ENCODE measurements at places on chromosomes 12 and 14. TPM values are rescaled to one million over a fixed set of nuclear protein-coding genes. Genes with fewer than 3 reads are reported as not detected.

DNA sequence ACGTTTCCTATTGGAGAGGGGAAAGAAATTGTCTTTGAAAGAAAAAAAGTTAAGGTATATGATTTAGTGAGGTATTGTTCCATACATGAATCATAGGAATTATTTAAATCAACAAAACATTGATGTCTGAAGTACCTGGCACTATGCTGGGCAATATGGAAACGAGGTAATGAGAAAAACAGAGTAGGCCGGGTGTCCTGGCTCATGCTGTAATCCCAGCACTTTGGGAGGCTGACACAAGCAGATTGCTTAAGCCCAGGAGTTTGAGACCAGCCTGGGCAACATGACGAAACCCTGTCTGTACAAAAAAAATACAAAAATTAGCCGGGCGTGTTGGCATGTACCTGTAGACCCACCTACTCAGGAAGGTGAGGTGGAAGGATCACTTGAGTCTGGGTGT is 45.9 kb downstream of the AEBP2 start:
- DNase-seq, result no peak

GPRC5D gene
- not detected for total RNA-seq

GDF11 gene
- 35.3 TPM for total RNA-seq

GRCh38 chr12:64240781-64241180 is 18.7 kb upstream of the KICS2 start:
- DNase-seq, result no peak

HOXC5 gene
- not detected for total RNA-seq

Data from endodermal cell (in vitro differentiated cells).